AG04450 (cell line): ENCODE measurements at places on chromosomes 6 and 20.

GRCh38 chr20:4519534-4519933 lies 202.2 kb upstream of the PRND start:
- no peak for DNase-seq

- no peak for DNase-seq
Observed at GRCh38 chr6:170050591-170051041, 240.3 kb downstream of the DLL1 start.

- DNase-seq: no peak
Observed at GRCh38 chr6:54255886-54256285, 52.4 kb upstream of the TINAG start.

GRCh38 chr6:56432194-56432593 lies 184.8 kb upstream of the COL21A1 start:
- no peak for DNase-seq

DNA sequence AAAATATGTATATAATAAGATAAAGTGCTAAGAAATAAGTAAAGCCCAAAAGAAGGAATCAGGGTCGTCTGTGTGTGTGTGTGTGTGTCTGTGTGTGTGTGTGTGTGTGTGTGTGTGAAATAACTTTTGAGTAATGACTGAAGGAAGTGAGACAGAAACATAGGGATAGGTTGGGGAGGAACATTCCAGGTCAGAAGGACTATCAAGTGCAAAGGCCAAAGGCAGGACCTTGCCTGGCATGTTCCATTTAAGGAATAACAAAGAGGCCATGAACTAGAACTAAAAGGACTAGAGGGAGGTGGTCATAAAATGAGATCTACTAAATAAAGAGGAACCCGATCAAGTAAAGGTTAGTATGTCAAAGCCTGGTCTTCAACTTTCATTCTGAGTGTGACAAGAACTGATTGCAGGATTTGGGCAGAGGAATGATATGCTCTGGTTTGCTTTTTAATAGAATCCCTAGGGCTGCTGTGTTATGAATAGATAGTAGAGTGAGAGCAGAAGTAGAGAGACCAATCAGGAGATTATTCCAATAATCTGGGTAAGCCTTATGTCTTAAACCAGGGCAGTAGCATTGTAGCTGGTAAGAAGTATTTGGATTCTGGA lies 6.9 kb downstream of the ENPP3 start:
- no peak for DNase-seq

DNA sequence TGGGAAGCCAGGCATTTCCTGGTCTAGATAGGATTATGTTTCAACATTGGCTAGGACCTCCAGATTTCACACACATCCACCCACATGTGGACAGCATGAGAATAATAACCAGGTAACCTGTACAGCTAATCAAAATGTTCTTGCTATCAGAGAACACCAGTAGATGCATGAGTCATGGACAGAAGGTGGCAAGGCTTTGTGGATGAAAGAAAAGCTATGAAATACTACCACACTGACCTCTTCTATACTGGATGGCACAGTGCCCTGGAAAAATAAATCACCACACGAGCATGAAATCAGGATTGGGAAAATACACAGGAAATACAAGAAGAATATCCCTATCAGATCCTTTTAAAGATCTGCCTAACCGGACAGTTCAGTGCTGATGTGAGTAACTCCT lies 113.0 kb downstream of the GMDS start:
- no peak for DNase-seq

GRCh38 chr6:44771647-44772415 lies 384.3 kb downstream of the CDC5L start:
- DNase-seq: no peak

GRCh38 chr6:91438570-91438969 lies 851.7 kb upstream of the MAP3K7 start:
- peak; percentile 37 for DNase-seq

GRCh38 chr6:69584913-69585729 lies 211.7 kb downstream of the LMBRD1 start:
- DNase-seq: no peak

- DNase-seq: no peak
Observed at GRCh38 chr6:111530218-111530617, 47.2 kb upstream of the REV3L start.

DNA sequence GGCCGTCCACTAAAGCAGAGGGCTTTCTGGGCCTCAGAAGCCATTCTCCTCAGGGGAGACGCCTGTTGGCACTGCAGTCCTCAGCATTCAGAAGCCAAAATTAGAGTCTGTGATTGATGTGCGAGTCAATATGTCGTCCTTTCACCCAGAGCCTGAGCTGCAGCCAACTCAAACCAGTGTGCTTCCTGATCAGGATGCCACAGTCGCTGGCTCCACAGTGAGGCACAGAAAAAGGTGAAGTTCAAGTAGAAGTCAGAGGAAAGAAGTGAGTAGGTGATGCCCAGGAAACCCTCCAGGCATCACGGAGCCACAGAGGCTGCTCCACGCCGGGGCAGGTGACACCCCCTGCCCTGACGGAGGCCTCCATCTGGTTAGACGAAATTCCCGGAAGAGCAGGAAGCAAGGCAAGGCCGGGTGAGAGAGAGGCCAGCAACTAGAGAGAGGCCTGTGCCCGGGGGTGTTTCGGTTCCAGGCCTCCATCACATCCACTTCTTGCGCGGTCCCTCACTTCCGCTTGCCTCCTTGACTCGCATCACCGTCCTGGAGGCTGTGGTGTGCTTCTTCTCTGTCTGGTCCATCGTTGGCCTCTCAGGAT lies 177.7 kb upstream of the SNX9 start:
- no peak for DNase-seq

GRCh38 chr20:10509376-10509775 lies 74.3 kb downstream of the SLX4IP start:
- DNase-seq: no peak

- DNase-seq: no peak
Observed at GRCh38 chr6:55009131-55009530, 162.6 kb downstream of the FAM83B start.

DNA sequence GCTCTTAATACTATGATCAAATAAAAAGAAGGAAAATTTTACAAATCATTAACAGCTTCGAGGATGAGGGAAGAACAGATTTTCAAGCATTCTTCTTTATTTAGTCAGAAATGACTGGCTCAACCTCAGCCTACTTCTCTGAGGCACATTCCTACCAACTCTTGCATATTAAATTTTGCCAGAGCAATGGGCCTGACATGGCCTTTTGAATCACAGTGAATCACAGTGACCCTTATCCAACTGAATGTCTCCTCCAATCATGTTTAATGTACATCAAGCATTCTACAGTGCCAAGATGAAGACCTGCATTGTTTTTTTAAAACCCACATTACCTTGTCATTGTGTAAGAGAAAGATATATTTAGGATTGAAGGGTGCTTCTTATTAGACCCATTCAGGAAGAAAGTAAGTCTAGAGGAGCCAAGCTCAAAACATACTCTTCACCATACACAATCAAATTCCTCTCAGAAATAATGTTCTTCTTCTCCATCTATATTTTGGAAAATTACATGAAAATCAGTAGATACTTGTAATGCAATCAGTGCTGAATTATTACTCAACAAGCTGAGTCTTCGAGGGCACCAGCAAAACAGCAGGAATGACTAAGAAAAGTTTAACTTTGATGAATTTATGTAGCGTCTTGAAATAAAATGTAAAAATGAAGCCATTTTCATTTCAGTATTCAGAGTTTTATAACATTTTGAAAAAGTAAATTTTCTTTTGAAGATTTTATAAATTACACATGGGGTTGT lies 44.1 kb upstream of the MOXD1 start:
- peak; percentile 23 for DNase-seq

DNA sequence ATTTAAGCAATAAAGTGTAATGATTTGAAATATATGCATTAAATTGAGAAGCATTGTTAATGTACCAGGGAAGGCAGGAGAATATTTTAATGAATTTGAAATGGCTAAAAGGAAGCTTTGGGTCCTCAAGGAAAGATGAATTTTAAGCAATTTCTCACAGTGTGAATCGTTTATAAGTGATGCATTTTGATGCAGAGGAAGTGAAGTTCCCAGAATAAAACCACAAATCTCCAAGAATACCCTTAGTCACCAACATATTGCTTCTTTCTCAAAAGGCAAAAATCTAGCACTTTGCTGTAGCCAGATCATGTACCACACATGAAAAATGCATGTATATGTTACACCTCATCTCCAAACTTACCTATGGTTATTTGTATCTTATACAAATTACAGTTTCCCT lies 11.7 kb downstream of the TPD52L1 start:
- DNase-seq: no peak

- no peak for DNase-seq
Observed at GRCh38 chr6:125596020-125596419, 153.4 kb upstream of the HEY2 start.

DNA sequence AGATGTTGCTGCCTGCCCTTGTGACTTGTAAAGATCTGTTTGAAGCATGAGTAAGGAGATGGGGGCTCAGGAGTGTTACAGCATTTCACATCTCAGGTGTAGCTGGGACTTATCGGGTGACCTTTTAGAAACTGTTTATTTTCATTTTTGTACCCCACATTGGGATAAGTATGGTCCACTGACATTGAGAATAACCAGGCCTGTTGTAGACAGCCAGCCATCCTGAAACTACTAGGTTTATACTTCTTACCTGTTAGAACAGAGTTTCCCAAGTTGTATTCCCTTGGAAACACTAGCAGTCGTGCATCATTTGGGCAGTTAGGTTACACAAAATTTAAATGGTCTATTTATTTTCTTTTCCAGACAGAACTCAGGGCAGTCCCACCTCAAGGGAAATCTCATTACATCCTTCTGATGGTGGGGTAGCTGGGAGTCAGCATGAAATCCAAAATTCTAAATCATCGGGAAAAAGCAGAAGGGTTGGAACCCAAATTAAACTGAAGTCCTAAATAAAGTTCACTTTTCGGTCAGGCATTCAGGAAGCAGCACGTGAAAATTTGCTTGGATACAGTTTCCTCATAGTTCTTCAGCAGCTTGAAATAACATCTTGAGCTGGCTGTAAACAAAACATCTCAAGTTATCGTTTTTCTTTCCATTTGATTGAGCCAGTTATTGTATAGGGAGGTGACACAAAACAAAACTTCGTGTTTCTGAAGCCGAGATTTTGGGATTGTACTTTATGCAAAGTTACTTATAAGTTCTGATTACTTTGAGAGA lies 30.5 kb downstream of the FOXO3 start:
- no peak for DNase-seq

- no peak for DNase-seq
Observed at GRCh38 chr20:41063442-41063841, 34.8 kb downstream of the TOP1 start.

DNA sequence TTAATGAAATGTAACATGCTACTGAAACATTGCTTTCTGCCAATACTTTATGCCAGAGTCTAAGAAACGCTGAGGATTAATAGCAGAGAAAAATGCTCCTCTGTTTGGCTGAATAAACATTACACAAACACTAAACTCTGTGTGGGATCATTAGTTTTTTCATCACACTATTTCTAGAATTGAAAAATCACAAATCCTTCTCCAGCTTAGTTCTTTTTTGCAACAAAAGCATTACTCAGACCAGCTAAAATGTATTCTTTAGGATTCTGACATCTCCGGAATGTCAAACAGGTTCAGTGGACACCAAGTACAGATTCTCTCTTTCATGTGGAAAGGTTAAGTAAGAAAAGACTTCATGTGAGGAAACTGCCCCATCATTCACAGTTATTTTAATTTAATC lies 226.9 kb downstream of the SIM1 start:
- DNase-seq: no peak

DNA sequence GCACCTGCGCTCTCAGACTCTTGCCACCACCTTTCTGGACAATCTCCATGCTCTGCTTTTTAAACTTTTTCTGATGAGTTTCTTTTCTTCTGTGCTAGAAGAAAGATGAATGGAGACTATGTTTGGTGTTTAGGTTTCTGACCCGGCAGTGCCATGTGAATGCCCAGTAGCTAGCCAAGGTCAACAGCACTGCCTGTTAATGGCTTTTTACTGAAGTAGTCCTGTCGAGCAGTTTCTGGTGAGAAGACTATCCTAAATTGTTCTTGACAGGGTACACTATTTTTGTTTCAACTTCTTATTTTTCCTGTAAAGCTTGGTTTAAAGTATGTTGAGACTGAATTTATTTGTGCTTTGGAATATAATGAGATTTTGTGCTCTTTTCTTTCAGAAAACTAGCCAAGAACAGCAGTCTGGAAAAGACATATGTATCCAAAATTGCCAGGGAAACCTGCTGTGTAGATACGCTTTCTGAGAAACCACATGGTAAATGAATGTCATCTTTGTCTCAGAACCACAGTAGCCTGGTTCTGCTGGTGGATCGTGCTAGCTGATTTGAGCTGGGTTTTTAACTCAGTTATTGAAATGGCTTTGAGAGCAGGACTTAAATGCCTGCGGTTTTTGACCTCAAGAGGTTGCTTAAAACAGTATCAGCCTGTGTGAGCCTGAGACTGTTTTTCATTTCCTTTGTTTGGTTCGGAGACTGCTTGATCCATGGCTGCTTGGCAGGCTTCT lies 48.1 kb downstream of the KCNS1 start:
- DNase-seq: no peak

DNA sequence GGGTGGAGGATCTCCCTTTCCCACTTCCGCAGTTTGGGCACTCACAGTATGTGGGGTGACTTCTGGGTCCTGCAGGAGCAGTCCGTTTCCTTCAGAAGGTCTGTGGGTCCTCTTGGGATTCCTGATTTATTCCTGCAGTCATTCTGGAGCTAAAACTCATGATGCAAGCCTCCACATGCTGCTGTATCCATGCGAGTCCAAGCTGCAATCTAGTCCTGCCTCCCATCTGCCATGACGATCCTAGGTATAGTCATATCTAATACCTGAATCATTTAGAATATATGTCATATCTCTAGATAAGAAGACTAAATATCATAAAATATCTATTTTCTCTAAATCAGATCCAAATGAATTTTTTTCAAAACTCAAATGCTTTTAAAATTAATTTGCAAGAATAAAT lies 103.4 kb upstream of the AHI1 start:
- DNase-seq: no peak

DNA sequence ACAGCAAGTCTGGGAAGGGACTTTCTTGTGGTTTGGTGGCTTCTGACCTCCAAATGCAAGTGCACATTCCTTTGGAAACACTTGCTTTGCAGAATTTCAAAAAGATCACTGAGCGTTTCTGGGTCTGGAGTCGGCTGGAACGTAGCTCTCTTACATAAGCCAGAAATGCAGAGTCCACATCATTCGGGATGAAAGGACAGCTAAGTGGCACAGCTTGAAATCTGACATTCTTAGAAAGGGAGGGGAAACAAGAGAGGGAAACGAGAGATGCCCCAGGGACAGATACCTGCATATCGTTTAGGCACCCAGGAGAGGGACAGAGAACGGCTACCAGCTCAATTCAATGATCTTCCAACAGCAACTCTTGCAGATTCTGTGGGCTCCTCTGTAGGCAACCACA lies 118.7 kb downstream of the NFATC2 start:
- no peak for DNase-seq

- DNase-seq: no peak
Observed at GRCh38 chr20:8104252-8104651, 27.8 kb upstream of the PLCB1 start.
